ENCODE measurements at places on chromosomes 3 and 15.

GRCh38 chr3:72086042-72086742 lies 301.2 kb upstream of the PROK2 start:
- no peak for DNase-seq

DNA sequence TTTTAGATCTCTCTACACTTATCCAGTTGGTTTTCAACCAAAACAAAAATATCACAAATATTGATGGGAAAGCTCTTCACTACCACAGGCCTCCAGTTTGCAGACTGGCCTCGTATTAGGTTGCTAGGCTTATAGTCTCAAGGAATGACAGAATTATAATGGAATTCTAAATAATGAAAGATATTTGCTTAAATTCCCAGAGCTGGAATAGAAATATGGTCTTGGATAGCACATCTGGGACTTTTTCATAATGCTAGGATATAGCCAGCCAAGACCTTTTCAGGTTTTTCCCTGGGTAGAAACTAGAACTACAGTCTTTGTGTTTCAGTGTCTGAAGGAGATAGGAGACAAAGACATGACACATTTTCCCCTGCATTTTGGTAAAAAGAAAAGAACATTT lies 121.9 kb upstream of the STAC start:
- no peak for DNase-seq

DNA sequence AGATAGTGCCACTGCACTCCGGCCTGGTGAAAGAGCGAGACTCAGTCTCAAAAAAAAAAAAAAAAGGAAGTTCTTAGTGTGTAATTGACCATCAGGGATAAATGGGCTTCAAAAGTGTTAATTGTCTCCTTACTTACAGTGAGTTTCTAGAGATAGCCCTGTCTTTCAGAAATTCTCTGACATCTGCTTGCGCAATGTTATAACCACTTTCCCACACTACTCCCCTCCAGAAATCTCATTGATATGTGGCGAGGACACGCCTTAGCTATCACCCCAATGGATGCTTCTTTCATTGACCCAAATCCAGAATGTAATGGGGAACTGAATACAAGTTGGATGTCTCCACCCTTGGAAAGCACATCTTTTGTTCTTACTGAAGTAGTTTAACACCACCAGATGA lies 70.9 kb downstream of the GMPS start:
- DNase-seq = no peak

DNA sequence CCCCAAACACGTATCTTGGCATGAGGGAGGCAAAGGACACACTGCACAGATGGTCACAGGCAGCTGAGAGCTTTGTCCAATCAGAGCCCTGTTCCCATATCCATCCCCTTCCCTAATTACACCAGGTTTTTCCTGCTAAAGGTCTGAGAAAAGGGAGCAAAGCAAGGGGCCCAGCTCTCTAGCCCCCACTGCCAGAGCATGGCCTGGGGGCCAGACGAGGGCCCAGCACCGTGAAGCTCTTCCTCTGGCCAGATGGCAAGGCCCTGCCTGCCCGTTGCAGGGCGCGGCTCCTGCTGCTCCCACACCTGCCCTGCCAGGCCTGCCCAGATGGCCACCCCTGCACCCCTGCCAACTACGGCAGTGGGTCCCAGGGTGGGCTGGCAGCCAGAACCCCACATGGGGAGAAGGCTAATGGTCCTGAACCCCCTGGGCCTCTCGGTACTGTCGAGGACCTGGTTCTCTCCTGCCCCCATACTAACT lies 3.2 kb downstream of the SHF start:
- DNase-seq = no peak

GRCh38 chr3:110821586-110821985 lies 250.0 kb upstream of the NECTIN3 start:
- DNase-seq = no peak

DNA sequence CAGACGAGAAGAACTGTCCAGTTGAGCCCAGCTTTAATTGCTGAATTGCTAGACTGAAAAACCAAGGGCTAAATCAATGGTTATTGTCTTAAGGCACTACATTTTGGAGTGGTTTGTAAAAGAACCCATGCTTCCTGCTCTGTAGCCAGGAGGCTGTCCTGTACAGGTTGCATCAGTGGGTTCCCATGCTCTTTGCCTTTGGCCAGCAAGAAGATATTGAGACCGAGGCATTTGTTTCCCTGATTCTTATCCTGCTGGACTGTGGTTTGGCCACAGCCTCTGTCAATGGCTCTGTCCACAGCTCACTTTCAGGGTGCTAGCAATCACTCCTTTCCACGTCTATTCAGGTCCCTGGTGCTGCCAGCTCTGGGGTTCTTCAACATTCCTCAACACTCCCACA lies 89.6 kb downstream of the FAM43A start:
- DNase-seq = no peak

DNA sequence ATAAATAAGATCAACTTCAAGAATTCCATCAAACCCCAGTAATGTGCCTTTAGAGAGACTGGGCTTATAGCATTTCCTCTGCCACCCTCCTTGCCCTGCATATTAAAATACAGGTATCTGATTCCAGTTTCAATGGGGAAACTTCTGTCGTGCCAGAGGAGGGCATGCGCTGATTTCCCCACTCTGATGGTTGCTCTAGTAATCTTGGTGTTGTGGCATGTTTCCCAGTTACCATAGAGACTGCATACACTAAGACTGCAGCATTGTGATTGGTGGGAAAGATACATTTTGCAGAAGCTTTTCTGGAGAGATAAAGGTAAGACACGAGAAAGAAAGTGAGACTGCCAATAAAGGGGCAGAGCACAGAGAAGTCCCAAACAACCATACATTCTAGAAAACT lies 225.6 kb downstream of the TIGIT start:
- no peak for DNase-seq

Measured in activated naive CD4-positive, alpha-beta T cell treated with anti-CD3 and anti-CD28 coated beads, Interleukin-2, amount 10 ng/mL, durations not matched to agents 7 days and 5 days (primary cell).